ENCODE measurements at places on chromosomes 4 and X.

DNA sequence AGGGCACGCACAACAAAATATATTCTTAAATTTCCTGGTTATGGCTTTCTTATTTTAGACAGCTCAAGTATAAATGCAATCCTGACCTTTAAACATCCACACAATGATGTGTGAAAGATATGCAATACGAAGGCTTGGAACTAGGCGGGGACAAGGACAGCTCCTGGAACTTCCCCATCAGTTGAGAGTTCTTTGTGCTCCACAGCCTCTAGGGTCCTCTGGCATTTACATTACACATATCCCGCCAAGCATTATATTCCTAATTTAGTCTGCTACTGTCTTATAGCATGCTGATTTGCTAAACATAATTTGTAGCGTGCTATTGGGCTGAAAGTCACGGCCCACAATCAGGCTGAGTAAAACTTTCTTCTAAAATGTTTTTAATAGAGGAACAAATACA, 74.4 kb downstream of the FTHL17 start:
- DNase-seq = no peak

- no peak for DNase-seq
Observed at GRCh38 chrX:118614150-118614549, 113.3 kb upstream of the IL13RA1 start.

DNA sequence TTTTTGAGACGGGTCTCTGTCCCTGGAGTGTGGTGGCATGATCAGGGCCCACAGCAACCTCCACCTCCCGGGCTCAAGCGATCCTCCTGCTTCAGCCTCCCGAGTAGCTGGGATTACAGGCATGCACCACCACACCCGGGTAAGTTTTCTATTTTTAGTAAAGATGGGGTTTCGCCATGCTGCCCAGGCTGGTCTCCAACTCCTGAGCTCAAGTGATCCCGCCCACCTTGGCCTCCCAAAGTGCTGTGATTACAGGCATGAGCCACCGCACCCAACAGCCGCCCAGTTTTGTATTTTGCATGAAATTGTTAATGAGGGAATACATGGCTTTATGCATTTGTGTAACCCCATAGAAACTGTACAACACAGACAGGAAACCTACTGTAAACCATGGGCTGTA, 2.8 kb upstream of the ARHGAP4 start:
- DNase-seq = no peak

GRCh38 chr4:158208963-158209640, 1.2 kb upstream of the TMEM144 start:
- DNase-seq = no peak

- DNase-seq = no peak
Observed at GRCh38 chr4:154868414-154869194, 87.5 kb downstream of the RBM46 start.

DNA sequence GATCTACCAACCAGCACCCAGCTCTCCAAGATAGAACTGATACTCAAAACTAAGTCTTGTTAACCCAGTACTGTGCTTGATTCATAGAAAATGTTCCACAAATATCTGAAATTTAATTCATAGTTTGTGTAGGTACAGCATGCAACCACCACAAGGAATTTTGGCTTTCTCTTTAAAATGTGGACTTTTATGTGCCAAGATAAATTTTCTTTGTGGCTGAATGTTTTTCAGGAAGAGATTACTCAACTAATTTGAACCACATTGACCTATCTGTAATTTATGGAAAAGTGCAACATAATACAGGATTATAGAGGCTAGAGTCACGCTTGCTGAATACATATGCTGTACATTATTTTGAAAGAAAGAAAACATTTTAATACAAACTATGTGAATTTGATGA, 730.8 kb downstream of the IL1RAPL1 start:
- DNase-seq = no peak

GRCh38 chrX:107708762-107709161, 66.8 kb downstream of the TSC22D3 start:
- no peak for DNase-seq

- DNase-seq = no peak
Observed at GRCh38 chr4:185261946-185262345, 52.5 kb downstream of the SNX25 start.

DNA sequence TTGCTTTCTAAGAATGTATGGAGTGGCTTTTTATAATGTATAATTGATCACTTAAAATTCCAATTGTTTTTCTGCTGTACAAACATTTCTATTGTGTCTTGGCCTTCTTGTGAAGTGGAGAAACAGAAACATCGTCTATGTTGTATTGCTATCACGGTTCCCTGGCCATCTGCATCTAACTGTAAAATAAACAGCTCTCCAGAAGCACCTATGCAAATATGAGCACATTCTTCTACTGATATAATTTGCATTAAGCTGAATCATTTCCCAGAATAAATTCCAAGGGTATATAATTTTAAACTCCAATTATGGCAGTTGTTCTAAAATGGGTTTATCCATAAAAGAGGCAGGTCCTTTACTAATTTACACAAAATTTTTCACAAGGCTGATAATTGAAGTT, 261.6 kb upstream of the STS start:
- DNase-seq = no peak

DNA sequence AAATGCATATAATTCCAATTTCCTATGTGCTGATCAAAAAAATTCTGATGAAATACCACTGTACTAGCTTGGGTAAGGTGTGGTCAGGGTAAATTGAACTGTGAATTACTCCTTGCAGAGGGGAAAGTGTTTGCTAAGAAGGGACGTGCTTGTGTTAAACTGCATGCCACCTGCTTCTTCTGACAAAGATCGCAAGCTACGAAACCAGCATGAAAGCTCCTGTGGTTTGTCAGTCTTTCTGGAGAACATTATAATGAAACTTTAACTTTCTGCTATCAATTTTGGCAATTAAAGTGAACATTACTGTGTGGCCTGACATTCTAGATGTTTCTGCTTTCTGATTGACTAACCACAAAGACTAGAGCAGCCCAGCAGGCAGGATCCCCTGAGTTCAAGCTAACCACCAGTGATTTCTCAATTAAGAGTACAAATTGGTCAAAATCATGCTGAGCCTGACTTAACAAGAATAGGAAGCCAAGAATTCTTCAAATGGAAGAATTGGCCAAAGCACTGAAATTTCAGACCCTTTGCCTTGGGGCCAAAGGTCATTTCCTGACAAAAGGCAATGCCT, 239.0 kb downstream of the SLITRK2 start:
- DNase-seq = no peak

- no peak for DNase-seq
Observed at GRCh38 chr4:76902233-76902890, 4.4 kb upstream of the SOWAHB start.
